Stimulated activated CD4-positive, alpha-beta T cell treated with anti-CD3 and anti-CD28 coated beads, Interleukin-1b, Interleukin-23, amount 100 ng/mL, for 1 hour (primary cell): ENCODE measurements at places on chromosomes 5 and 9.

GRCh38 chr9:121326130-121326838 lies 43.8 kb downstream of the STOM start:
- DNase-seq: no peak

GRCh38 chr9:91419222-91420191 lies 4.1 kb downstream of the NFIL3 start:
- no peak for DNase-seq

GRCh38 chr5:149371296-149371962 lies 7.7 kb downstream of the IL17B start:
- peak; percentile 49 for DNase-seq

DNA sequence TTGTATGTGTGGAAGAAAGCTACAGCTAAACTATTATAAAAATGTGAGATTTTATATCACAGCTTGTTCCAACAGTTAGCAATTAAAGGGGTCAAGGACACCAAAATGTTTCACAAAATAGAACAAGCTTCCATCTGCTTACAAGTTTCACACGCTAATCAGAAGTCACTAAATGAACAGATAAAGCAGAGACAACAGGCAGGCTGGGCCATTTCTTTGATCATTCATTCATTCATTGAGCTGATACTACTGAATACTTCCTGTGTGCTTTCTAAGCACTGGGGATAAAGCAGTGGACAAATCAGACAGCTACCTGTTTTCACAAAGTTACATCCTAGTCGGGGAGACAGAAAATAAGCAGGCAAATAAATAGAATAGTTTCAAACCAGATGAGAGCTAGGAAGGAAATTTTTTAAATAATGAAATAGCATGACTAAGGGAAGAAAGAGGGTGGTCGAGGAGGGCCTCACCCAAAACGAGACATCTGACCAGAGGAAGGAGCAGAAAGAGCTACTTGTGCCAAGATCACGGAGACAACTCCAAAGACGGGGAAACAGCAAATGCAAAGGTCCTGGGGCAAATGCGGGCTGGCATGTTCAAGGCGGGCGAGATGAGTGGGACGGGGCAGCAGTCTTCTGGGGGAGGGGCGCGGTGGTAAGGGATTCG lies 1.2 kb downstream of the MAPK9 start:
- DNase-seq: no peak

DNA sequence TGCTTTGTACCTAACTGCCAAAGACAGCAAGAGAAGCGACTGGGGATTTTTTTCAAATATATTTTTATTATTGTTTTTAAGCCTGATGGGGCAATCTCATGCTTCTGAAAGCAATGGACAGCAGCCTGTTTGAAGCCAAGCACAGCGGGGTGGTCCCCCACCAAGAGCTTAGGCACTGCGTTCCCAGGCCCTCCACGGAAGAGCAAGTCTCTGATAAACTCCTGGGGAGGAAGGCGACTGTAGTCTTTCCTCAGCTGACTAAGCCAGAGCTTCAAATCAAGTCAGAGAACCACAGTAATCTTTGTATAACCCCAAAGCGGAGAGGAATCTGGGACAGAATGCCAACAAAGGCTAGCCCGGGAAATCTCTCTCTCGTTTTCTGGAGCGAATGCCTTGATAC lies 54.4 kb downstream of the ARSB start:
- no peak for DNase-seq

DNA sequence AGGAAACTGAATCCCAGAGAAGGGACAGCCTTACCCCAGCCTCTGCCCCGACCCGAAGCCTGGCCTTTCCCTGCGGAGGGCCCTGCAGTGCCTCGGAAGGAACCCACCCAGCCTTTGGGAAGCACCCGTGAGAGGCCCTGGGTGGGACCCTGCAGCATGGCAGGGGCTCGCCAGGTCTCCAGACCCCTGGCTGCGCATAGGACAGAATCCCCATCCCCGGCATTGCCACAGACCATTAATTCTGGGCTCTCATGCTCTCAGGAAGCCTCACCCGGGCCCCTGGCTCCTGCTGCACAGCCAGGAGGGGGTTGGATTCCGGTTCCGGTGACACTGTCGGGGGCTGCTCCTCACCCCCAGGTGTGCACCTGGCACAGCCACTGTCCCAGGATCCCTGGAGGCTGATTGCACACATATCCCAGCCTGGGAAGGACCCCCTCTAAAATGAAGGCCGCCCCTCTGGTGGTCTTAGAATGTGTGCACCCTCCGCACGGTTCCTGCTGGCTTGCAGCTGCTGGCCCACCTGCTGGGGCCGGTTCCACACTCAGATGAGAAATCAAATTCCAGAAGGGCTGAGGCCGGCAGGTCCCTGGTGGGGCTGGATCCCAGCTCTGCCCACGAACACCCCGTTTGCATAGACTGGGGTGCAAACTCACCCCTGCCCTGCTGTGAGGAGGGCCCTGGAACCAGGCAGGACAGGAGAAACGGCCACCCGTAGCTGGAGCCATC lies 4.7 kb downstream of the EGFL7 start:
- no peak for DNase-seq

DNA sequence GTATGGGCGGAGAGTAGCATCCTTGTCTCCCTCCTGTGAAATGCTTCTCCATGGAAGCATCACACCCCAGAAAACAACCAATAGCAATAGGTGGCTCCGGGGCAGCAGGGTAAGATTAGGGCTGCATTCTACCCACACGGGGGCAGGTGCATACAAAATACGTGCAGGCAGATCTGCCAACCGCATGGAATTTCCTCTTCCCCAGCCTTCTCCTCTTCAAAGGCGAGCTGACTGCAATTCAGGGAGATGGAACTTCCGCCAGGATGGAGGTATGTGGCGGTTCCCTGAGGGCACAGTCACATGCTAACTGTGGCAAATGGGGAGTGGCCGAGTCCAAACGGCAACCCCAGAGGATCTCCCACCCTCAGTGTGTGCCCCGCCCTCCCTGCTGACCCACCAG lies 81.5 kb downstream of the LMNB1 start:
- no peak for DNase-seq

DNA sequence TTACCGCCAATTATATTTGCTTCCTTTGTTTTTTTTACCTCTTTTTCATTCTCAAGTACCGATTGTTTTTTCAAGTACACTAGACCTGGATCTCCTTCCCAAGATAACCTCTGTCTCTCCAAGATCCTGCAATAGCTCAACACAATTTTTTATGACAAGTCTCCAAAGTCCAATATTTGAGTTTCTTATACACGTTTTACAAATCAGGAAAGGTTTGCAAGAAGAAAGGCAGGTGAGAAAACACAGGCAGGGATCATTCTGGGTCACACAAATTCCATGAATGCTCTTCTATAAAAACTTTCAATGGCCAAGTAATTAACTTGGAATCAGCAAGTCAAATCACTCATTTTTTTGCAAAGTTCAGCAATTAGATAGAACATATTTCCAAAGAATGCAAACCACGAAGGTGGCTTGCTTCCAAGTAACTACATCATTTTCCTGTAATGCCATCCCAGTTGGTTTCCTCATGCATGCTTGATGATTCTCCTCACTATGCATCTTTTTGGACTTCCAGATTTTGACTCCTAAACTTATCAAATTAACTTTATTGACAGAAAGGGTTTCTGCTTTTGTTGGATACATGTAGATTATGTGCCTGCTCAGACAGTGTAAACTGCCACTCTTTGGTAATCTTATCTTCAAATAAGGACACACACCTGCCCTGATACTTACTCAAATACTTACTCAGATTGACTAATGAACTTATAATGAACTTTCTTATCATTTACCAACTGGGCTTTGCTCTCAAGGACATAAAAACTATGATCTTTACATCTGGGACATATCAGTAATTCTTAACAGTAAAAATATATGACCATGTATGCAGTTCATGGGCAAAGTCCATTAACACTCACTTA lies 24.7 kb upstream of the IFNE start:
- DNase-seq: no peak

DNA sequence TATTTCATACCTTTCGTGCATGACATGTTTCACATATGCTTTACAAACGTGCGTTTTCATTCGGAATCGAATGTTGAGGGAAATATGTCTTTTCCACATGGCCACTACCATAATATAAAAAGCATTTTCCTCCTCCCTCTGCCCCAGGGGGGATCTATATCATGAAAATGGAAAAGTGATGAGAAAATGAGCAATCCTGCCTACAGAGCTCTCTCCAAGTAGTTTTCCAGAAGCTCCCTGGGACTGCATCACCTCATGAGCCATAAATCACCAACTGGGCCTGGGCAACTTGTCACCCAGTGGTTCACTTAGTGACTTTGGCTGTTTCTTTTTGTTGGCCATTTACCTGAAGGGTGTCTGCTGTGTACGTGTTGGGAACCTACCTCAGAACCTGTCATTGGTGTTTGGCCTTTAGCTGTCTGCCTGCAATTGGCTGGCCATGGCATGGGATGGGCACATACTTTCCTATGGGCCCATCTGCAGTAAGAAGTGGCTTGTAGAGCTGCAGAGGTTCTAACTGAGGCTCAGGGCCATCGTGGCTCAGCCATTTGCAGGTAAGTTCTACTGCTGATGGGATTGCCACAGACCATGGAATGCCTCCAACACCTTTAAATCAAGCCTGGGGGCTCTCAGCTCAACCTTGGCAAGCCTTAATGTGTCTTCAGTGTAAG lies 9.5 kb upstream of the TIFAB start:
- DNase-seq: no peak

DNA sequence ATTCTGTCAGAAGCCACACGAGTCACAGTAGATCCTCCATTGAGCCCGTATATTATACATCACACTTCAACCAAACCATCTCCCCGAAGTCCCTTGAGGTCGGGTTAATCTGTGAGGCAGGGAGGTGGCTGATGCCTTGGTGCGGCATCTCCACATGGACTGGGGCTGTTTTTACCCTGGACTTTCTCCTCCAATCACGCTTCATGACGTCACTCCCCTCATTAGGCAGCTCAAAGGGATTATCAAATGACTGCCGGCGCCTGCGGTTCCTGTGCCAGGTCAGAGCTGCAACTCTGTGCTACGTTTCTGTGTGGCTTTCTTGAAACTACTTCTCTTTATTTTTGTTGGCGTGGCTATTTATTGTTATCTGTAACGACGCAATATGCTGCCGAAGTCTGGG lies 53.7 kb downstream of the TMOD1 start:
- DNase-seq: no peak

- no peak for DNase-seq
Measured at GRCh38 chr9:93346231-93347112, 105.0 kb upstream of the FAM120A start.

GRCh38 chr5:31944684-31945445 lies 229.3 kb downstream of the GOLPH3 start:
- no peak for DNase-seq

- DNase-seq: no peak
Measured at GRCh38 chr9:93437996-93438395, 13.5 kb upstream of the FAM120A start.
